ENCODE measurements at places on chromosomes 7 and 10.

DNA sequence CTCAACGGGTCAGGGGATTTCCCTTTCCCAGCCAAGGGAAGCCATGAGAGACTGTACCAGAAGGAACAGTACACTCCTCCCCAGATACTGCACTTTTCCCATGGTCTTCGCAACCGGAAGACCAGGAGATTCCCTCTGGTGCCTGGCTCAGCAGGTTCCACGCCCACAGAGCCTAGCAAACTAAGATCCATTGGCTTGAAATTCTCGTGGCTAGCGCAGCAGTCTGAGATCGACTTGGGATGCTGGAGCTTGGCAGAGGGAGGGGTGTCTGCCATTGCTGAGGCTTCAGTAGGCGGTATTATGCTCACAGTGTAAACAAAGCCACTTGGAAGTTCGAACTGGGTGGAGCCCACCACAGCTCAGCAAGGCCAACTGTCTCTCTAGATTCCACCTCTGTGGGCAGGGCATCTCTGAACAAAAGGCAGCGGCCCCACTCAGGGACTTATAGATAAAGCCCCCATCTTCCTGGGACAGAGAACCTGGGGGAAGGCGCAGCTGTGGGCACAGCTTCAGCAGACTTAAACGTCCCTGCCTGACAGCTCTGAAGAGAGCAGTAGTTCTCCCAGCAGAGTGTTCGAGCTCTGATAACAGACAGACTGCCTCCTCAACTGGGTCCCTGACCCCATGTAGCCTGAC, 29.6 kb downstream of the SLC16A12 start:
- DNase-seq = no peak

- no peak for DNase-seq
Measured at GRCh38 chr7:113100121-113100603, 13.5 kb upstream of the GPR85 start.

DNA sequence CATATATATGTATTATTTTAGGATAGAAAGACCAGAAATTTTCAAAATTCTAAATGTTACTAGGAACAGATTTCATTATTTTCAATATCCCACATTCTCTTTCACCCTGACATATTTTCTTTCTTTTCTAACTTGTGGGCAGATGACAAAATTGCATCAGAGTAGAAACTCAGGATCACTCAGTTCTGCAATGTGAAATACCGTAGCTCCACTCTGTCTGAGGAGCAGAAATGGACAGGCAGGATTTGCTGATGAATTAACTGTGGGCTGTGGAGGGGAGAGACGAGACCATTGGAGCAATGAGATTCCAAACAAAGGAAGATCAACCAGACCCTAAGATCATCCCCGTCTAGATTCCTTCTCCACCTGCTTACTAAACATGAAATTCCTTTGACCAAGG, 37.0 kb upstream of the SVOPL start:
- no peak for DNase-seq

DNA sequence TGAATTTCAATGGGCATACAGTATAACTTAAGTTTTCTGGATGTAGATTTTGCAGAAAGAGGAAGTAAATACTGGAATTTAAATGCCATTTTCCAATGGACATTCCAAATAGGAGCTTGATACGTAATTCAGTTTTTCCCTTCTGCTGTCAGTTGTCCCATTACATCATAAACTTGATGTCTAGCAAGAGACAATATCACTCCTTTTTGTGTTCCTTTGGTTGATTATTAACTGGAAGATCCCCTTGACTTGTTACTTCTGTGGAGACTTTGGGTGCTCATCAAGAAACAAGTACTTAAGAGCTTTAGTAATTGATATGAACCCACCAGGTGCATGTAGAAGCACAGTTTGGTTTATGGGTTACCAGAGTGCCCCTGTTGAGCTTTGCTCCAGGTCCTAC, 116.1 kb downstream of the ST7 start:
- DNase-seq = no peak

- DNase-seq = no peak
Measured at GRCh38 chr7:143245123-143245522, 18.1 kb upstream of the GSTK1 start.

GRCh38 chr10:74837743-74838142, 11.3 kb downstream of the KAT6B start:
- DNase-seq = no peak

GRCh38 chr7:44064791-44065430, 456 bp downstream of the PGAM2 start:
- no peak for DNase-seq

DNA sequence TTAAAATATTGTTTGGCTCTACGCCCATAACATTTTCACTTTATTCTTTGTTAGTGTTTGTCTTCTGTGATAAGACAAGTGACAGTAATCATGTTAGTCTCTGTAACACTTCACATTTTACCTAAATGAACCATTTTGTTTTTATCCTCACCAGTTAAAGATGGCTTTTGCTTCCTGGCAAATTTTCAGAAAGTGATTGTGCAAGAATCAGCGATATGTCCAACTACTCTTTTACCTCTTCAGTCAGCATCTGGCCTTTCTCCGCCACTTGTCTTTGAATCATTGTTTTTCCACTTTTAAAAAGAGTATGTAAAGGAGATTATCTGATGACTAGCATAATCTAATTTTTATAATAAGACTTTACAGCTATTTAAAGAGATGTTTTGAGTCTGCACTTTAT, 3.5 kb downstream of the DGKB start:
- DNase-seq = no peak

GRCh38 chr10:45373576-45374349, at the start of gene ALOX5:
Gene ALOX5 (plus strand): TSS chr10:45374216. CDS start chr10:45374280, 64 bp downstream.
- no peak for DNase-seq

- no peak for DNase-seq
Measured at GRCh38 chr7:142365410-142365842, 107.6 kb upstream of the PRSS58 start.

- DNase-seq = no peak
Measured at GRCh38 chr10:114482480-114483304, 78.4 kb upstream of the AFAP1L2 start.

DNA sequence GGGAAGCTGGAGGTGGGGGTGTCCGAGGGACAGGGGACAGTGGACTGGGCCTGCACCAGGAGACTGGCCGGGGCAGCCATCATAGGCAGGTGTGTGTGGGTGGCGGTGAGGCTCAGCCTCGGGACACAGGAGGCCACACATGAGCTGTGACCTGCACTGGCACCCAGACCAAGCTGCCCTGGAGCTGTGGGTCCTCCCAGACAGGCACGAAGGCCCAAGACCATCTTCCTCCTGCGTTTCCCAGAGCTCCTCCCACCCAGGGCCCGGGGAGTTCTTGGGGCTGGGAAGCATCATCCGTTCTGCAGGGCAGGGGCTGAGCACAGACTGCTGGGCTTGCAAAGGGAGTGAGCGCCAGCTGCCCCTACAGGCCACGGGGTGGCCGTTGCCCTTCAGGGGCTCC, 87.4 kb downstream of the PDGFA start:
- no peak for DNase-seq

GRCh38 chr7:139993592-139993991, 69.2 kb downstream of the PARP12 start:
- DNase-seq = no peak

DNA sequence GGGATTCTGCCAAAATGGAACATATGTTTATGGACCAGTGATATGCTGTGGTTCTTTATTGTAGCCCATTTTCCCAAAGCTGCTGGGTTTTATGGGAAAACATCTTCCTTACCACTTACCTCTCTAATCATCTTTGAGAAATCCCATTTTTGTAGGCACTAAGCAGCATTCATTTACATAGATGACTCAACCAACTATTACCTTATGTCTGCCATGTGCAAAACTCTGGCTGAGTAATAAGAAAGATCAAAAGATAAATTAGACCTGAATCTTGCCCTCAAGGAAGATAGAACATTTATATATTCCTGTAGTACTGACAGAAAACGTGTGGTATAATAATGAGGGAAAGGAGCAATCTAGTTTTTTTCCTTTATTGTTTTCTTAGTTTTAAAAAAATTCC, 24.3 kb downstream of the CBLL1 start:
- no peak for DNase-seq

- DNase-seq = no peak
Measured at GRCh38 chr7:11607686-11608085, 224.3 kb downstream of the THSD7A start.

GRCh38 chr10:102935939-102936605, 18.0 kb downstream of the CNNM2 start:
- DNase-seq = no peak

DNA sequence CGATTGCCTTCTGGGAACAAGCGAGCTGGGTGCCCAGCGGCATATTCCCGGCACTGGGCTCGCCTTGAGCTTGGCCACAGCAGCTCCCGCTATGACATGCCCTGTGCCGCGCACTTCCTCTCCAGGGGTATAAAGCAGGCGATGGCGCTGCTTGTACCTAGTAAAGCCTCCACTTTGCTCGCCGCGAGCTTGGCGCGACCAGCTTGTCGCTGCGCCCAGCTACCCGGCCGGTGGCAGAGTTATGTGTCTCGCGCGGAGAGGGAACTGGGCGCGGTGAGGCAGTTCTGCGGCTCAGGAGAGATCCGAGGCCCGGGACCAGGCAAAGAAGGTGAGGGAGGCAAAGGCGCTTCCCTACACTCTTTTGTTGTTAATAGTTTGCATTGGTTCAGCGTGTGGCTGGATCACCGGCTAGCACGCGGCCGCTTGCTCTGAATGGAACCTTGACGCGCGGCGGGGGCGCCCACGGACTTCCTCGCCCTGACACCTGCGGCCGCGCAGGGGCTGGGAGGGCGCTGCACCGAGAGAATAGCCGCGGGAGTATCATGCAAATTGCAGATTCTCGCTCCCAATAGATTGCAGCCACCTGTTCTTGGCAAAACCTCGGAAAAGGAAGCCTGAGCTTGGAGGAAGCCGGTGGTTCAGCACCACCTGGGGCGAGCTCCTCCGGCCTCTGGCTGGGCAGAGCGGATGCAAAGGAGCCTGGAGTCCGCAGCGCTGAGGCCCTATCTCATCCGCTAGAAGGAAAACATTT, 3.0 kb upstream of the BUB3 start:
- DNase-seq = no peak

DNA sequence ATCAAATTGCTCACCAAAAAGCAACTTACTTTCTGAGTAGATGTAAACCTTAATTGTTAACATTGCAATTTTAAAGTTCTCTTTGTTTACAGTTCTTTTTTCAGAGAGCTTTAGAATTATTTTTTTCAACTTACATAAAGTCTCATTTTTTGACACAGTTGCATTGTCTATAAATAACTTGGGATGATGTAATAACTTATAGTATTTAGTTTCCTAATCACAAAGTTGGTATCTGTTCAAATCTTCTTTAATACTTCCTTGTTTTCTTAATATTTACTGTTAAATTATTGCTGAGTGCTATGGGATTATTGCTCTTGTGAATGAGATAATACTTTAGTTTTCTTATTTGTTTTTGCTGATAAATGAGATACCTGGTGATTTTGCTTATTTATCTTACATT, 18.9 kb upstream of the SUV39H2 start:
- DNase-seq = no peak

DNA sequence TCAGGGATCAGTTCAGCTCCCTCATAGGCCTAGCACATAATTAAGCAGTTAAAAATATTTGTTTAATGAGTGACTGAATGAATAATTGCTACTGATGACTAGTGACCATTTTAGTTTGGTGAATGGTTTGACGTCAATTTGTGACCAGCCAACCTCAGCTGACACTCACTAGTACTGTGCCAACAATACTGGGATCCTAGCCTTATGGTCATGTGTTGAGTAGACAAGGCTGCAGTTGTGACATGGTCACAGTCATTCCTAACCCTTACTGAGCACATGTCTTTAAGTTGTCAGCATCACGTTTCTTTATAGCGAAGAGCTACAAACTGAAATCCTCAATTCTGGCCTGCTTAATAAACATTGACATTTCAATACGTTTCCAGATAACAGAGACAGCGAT, 86.9 kb upstream of the SLC26A5 start:
- no peak for DNase-seq

DNA sequence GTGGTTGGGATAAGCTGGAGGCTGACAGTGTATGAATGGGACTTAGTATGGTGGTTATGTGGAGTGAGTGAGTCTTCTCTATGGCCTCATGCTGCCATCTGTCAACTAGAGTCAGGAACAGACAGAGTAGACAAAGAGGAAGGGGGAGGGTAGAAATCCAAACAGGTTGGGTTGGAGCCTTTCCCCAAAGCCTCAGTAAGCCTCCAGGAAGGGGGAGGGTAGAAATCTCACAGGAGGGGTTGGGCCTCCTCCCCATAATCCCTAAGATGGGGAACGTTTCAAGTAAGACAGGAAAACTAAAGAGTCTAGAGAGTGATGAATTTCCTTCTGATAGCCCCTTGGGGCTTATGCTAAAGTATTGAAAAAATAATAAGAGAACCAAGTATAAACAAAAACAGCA, 2.0 kb upstream of the AKR1B15 start:
- no peak for DNase-seq

GRCh38 chr7:105776068-105776790, 100.2 kb downstream of the ATXN7L1 start:
- peak; percentile 55 for DNase-seq

DNA sequence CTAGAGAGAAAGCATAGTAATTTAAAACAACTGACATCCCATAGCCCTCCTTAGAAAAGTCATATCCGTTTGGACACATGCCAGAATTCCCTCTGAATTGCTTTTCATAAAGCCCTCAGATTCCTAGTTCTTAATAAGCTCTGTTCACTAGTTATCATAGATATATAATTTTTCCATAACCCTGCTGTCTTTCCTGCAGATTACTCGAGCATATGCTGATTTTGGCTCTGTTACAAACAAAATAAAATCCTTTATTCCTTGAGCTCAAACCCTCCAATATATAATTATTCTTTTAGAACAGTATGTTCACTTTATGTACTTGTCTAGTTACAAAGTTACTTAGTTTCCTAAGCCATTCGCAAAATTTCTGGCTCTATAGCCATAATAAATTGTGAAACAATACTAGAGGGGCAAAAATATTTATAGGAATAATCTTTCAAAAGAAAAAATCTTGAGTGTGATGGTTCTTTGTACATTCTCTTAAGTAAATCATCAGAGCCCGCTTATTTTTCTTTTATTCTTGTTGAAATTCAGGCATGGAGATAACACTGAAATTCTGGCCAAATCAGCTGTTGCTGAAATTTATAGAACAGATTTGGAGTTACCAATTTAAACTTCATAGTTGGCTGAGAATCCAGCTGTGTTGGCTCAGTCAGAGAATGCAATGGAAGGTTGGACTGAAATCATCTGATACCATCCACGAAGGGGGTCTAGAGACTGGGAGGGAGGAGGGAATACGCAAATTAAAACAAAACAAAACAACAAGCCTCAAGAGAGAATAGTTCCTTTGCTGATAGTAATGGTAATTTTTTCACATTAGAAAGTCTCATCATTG, 146.1 kb upstream of the TMEM196 start:
- no peak for DNase-seq

DNA sequence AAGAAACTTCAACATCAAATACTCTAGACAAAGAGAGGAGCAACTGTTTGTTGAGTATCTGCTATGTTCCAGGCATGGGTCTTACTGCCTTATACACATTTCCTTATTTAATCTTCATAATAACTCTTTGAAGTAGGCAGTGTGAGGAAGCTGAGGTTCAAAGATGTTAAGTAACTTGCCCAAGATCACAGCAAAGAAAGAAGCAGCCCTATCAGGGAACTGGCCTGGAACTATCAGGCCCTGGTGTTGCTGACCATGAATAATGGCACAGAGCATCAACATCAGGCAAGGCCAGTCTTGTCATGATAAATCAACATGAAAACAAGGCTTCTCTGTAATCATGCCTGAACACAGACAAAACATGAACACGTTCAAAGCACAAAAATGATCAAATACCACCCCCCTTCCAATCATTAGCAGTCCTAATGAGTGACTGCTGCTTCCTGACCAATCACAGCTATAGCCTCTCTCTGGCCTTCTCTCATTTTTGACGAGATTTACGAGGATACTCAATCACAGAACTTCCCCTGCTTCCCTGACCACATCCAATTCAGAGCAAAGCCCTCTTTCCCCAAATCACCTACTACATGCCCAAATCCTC, 2.3 kb downstream of the GSDME start:
- DNase-seq = no peak
